SHP77 (cell line): ENCODE measurements at places on chromosomes 2 and 18.

DNA sequence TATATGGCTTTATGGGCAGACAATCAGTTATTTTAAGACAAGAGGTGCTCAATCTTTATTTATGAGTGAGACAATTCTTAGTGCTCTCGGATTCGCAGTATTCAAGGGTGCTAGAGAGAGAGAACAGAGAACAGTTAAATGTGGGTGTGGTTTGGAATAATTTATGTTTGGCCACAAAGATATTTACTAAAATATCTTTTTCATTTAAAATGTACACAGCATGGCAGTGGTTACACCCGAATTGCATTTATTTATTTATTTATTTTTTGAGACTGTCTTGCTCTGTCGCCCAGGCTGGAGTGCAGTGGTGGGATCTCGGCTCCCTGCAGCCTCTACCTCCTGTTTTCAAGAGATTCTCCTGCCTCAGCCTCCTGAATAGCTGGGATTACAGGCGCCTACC is 109.2 kb downstream of the CDCA7 start:
- no peak for DNase-seq

DNA sequence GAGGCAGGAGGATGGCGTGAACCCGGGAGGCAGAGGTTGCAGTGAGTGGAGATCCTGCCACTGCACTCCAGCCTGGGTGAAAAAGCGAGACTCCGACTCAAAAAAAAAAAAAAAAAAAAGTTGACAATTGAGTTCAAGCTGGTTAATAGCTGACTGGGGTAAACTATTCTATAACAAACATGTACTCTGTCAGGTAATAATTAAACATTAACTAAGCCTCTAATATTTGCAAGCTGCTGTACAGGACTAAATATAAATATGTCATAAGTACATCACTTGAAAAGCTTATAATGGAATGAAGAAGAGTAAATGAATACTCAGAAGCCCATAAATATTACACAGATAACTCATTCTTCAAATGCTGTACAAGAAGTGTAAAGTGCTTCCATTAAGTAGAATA is 190.4 kb upstream of the CRIM1 start:
- no peak for DNase-seq

DNA sequence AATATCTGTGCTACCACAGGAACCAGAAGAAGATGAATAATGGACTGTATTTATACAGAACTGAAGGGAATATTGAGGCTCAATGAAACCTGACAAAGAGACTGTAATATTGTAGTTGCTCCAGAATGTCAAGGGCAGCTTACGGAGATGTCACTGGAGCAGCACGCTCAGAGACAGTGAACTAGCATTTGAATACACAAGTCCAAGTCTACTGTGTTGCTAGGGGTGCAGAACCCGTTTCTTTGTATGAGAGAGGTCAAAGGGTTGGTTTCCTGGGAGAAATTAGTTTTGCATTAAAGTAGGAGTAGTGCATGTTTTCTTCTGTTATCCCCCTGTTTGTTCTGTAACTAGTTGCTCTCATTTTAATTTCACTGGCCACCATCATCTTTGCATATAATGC is 1399.9 kb downstream of the DPP10 start:
- DNase-seq: no peak

DNA sequence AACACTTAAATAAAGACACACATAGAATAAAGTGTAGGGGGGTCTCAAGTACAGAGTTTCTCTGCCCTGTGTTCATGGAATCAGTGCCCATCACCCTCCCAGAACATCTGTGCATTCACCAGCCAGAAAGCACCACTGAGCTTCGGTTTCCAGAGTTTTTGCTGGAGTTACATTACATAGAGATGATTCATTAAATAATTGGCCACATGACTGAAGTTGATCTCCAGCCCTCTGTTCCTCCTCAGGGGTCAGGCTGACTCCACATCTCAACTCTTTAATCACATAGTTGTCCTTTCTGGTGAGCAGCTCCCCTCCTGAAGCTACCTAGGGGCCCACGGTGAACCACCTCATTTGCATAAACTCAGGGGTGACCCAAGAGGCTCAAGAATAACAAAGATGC is 129.8 kb downstream of the METTL4 start:
- DNase-seq: no peak

GRCh38 chr18:37467002-37467662 is 98.5 kb downstream of the CELF4 start:
- DNase-seq: no peak

GRCh38 chr2:111116843-111117597 is 3.7 kb upstream of the BCL2L11 start:
- DNase-seq: peak; percentile 79

GRCh38 chr2:189379731-189380261 is 61.5 kb upstream of the WDR75 start:
- no peak for DNase-seq

DNA sequence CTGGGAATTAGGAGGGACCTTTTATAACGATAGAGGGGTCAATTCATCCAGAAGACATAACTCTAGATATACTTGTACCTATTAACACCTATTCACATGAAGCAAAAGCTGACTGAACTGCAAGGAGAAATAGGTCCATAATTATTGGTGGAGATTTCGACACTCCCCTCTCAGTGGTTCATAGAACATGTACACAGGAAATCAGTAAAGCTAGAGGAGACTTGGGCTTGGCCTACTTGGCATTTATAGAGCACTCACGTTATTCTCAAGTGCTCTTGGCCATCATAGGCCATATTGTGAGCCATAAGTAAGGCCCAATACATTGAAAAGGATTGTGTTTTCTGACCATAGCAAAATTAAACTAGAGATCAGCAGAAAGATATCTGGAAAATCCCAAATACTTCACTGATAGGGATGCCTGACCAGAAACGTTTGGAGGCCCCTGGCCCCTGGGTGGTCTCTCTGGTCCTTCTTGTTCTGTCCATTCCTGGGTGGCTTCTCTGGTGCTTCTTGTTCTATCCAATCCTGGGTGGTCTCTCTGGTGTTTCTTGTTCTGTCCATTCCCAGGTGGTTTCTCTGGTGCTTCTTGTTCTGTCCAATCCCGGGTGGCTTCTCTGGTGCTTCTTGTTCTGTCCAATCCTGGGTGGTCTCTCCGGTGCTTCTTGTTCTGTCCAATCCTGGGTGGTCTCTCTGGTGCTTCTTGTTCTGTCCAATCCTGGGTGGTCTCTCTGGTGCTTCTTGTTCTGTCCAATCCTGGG is 49.0 kb downstream of the SNED1 start:
- DNase-seq: no peak

DNA sequence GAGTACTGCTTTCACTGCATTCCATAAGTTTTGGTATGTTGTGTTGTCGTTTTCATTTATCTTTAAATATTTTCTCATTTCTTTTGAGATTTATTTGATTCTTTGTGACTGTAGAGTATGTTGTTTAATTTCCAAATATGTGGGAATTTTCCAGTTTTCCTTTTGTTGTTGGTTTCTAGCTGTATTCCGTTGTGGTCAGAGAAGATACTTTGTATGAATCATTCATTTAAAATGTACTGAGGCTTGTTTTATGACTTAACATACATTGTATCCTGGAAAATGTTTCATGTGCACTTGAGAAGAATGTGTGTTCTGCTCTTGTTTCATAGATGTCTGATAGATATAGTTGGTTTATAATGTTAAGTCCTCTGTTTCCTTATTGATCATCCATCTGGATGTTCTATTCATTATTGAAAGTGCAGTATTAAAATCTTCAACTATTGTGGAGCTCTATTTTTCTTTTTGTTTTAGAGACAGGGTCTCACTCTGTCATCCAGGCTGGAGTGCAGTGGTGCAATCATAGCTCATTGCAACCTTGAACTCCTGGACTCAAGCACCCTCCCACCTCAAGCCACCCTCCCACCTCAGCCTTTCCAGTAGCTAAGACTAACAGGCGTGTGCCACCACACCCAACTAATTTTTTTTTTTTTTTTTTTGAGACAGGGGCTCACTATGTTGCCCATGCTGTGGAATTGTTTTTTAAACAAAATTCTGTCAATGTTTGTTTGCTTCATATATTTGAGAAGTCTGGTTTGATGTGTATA is 96.8 kb downstream of the TAF4B start:
- no peak for DNase-seq
